A549 treated with AZD2906 at 1 μM for 4 hours (cell line): ENCODE measurements at places on chromosomes 13 and 19. TPM values are rescaled to one million over a fixed set of nuclear protein-coding genes. Genes with fewer than 3 reads are reported as not detected.

The AMER2 gene
- not detected in 5 replicates for total RNA-seq

The ZNF283 gene
- 3.6 to 6.8 TPM (median 4.3 TPM) in 5 replicates for total RNA-seq

The KLK12 gene
- not detected in 5 replicates for total RNA-seq

The ICAM5 gene
- 0.58 to 1.0 TPM (median 0.84 TPM) in 5 replicates for total RNA-seq
